ENCODE measurements at places on chromosomes 1 and 21. TPM values are rescaled to one million over a fixed set of nuclear protein-coding genes. Genes with fewer than 3 reads are reported as not detected.

LINGO4 gene
- 24.5 TPM for total RNA-seq

LCE3E gene
- total RNA-seq = not detected

ZNF496 gene
- 47.4 TPM for total RNA-seq

MAP3K21 gene
- not detected for total RNA-seq

CACNA1S gene
- 93.5 TPM for total RNA-seq

TEKT2 gene
- total RNA-seq = not detected

- no peaks in the 10 kb centered on the region for H3K36me3 ChIP-seq
- H3K27ac ChIP-seq = no peak overlapping the region
- H3K27me3 ChIP-seq = no peaks in the 10 kb centered on the region
- DNase-seq = no peak
Measured at GRCh38 chr1:169610858-169611257, 19.1 kb downstream of the SELP start.

DNA sequence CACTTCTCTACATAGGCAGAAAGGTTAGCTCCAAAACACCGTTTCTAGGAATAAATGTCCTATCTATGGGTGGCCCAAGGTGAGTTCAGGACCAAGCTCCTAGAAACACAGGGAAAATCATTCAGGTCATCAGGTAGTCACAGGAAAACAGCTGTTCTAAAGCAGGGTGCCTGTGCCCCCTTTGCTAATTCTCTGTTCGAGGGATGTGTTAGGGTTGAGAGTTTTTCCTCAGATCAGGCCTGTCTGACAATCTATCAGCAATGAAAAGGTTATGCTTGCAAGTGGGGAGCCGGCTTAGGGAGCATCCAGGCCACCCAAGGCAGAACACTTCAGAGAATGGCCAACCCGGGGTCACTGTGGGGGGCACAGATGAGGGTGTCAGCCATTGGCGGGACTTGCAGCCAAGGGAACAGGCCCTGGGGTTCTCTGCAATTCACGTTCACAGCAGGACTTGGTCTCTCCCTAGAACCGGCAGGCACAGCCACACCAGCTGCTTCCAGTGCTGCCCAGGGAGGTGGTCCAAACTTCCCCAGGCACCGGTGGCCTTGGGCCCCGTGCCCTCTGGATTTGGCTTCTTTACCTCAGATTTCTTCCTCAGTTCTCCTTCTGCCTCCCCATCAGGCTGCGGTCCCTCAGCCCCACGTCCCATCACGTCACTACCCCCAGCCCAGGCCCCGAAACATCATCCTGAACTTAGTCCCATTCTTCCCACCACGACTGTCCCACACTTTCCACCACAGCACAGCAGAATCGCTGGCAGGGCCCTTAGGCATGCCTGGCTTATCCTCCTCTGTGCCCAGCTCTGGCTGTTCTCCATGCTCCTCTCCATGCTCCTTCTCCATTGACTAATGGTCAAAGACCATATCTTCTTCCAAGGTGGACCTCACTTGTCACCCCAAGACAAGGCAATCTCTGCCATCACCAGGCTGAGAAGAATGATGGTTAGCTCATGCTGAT lies 11.0 kb downstream of the CD2 start:
- H3K4me3 ChIP-seq = no peak overlapping the region
- no peak overlapping the region for H3K27ac ChIP-seq
- no peaks in the 10 kb centered on the region for H3K36me3 ChIP-seq
- no peak for DNase-seq
- H3K27me3 ChIP-seq = no peaks in the 10 kb centered on the region
- H3K4me1 ChIP-seq = no peaks in the 10 kb centered on the region

DNA sequence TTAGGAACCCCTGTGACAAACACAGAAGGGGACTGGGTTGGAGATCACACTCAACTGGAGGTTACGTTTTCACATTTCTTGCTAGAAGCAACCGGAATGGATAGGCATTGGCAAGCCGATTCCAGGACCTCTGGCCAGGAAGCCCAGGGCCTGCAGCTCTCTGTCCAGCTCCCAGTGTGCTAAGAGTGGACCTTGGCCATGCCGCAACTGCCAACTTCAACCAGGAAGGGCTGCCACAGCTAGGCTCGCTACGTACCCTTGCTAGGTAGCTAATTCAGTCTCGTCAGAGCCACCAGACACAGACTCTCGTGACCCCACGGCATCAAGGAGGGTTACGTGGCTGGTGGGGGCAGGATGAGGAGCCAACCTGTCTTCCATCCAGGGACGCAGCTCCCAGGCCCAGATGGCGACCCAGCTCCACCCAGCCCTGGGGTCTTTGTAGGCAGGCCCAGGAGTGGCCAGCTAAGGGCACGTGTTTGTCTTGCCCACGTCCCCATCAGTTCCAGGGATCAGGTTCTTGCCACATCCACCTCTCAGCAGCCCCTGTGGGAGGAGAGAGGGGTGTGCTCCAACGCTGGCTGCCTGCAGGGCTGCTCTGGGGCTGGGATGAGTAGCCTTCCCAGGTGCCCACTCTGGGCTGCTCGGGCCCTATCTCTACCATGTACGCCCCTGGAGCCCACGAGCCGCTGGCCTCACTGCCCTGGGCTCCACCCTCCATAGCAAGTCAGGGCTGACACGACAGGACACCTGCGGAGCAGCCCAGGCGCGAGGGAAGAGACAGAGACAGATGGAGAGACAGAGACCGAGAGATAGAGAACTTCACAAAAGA lies 39.2 kb downstream of the UBE2G2 start:
- H3K27me3 ChIP-seq = no peaks in the 10 kb centered on the region
- no peak overlapping the region for H3K27ac ChIP-seq
- DNase-seq = no peak

GRCh38 chr1:82152356-82153271 lies 351.9 kb downstream of the ADGRL2 start:
- no peak for DNase-seq
- no peak overlapping the region for H3K27ac ChIP-seq
- no peaks in the 10 kb centered on the region for H3K27me3 ChIP-seq

GRCh38 chr1:89790592-89790991 lies 30.2 kb upstream of the LRRC8D start:
- no peaks in the 10 kb centered on the region for H3K4me1 ChIP-seq
- H3K27ac ChIP-seq = no peak overlapping the region
- no peaks in the 10 kb centered on the region for H3K27me3 ChIP-seq
- H3K4me3 ChIP-seq = no peak overlapping the region
- no peaks in the 10 kb centered on the region for H3K36me3 ChIP-seq

GRCh38 chr1:240435996-240436566 lies 175.9 kb downstream of the GREM2 start:
- H3K27me3 ChIP-seq = no peaks in the 10 kb centered on the region
- H3K36me3 ChIP-seq = no peaks in the 10 kb centered on the region
- DNase-seq = no peak
- no peak overlapping the region for H3K4me3 ChIP-seq
- no peaks in the 10 kb centered on the region for H3K4me1 ChIP-seq

DNA sequence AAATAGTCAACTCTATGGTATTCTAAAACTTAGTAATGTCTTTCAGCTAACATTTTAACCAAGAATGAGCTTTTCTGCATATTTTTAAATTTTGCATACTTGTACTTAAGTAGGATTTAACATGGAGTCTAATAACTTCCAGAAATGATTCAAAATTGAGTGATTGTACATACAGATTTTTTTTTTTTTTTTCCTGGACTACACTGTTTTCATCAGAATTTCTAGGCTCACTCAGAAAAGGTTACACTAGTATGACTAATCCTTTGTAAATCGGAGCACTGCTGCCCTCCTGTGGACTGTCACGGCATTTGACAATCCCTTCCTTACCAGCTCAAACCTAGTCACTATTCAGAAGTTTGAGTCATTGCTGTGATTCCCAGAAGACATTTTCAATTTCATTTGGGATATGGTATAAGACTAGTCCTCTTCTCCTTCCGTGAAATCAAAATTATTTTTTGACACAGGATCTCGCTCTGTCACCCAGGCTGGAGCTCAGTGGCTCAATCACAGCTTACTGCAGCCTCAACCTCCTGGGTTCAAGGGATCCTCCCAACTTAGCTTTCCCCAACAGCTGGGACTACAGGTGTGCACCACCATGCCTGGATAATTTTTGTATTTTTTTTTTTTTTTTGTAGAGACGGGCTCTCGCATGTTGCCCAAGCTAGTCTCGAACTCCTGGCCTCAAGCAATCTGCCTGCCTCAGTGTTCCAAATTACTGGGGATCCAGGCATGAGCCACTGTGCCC lies 45.5 kb downstream of the CD46 start:
- no peaks in the 10 kb centered on the region for H3K27me3 ChIP-seq
- H3K4me3 ChIP-seq = no peak overlapping the region
- DNase-seq = peak; percentile 87
- peak overlapping the region; percentile 76 for H3K27ac ChIP-seq

DNA sequence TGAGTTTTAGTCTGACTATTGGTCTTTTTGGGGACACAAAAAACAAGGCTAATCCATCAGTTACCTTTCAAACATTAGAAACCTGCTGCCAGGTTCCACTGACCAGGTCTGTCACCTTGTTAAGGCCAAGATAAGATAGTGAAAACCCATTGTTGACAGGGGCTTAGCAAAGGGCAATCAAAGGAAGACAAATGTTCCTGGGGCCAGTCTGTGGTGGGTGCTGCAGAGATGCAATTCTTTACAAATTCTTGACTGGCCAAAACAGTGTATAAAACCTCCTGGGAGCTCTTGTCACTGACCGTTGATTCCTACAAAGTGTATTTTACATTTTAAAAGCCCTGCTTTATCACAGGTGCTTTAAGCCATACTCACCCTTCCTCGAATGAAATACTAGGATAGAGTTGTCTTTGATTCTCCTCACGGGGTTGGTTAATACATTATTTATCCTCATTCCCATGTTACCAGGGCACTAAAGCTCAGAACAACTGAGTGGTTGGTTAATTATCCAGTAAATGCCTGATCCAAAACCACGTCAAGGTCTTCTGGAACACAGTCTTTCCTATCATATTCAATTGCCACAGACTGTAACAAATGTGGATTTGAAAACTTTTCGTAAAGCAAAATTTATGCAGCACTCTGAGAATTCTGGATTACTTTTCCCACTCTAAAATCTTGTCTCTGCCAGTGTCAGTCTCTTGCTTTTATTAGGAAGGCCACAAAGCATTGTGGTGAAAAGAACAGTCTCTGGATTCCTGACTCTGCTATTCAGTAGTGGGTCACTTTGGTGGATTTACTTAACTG lies 77.2 kb downstream of the NRIP1 start:
- H3K4me3 ChIP-seq = no peak overlapping the region
- H3K36me3 ChIP-seq = no peaks in the 10 kb centered on the region
- no peaks in the 10 kb centered on the region for H3K27me3 ChIP-seq
- H3K4me1 ChIP-seq = no peaks in the 10 kb centered on the region
- no peak for DNase-seq
- H3K27ac ChIP-seq = no peak overlapping the region

DNA sequence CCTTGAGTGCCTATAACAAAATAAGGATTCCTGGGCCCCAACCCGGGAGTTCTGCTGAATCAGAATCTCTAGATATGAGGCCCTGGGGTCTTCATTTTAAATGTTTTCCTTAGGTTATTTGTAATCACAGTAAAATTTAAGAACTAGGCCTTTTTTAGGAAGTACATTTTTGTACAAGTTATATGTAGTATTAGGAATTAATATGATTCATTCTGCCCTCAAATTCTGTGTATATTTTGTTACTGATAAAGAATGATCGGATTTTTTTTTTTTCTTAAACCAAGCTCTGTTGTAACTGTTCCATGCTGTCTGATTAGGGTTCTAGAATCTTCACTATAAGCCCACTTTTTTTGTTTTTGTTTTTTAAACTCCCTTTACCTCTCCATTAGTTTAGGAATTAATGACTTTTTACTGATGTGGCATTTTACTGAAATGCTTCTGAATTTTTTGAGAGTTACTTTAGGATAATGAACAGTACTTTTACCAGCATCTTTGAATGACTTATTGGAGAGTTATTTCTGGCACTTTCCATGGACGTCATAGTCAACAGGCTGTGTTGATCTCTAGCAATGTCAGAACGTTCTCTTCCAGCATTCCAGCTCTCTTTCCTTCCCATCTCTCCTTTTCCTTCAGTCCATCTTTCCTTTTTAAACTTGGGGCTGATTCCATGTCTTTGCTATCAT lies 48.3 kb downstream of the CLIC4 start:
- H3K4me1 ChIP-seq = peaks cover 22% of the 10 kb centered on the region
- no peak for DNase-seq
- no peaks in the 10 kb centered on the region for H3K36me3 ChIP-seq
- H3K27me3 ChIP-seq = no peaks in the 10 kb centered on the region
- no peak overlapping the region for H3K4me3 ChIP-seq
- peak overlapping the region; percentile 47 for H3K27ac ChIP-seq

DNA sequence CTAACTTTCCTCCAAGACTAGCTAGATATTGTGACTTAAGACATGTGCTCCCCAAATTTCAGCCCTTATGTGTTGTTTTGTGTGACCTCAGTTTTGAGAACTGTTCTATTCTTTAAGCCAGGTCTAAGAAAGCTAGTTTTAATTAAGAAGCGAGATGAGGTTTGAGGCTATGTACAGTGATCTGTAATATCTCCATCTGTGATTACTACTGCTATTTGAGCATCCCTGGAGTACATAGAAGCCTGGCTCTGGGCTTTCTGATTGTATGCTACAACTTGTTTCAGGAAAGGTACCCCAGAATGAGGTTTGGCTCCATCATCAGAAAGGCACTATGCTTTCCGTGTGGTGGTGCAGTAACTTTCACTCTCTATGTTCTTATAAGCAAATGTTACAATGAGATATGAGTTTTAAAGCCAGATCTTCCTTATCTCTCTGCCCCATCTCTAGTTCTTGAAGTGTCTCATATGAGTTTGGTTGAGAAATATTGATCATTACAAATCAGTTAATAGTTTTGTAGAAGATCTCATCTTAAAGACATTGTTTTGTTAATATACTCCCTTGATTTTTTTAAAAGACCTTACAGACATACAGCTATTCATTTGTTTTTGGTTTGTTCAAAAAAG lies 605 bp downstream of the RGS4 start:
- no peaks in the 10 kb centered on the region for H3K36me3 ChIP-seq
- no peaks in the 10 kb centered on the region for H3K4me1 ChIP-seq
- peak overlapping the region; percentile 45 for H3K4me3 ChIP-seq
- no peak for DNase-seq
- no peak overlapping the region for H3K27ac ChIP-seq

DNA sequence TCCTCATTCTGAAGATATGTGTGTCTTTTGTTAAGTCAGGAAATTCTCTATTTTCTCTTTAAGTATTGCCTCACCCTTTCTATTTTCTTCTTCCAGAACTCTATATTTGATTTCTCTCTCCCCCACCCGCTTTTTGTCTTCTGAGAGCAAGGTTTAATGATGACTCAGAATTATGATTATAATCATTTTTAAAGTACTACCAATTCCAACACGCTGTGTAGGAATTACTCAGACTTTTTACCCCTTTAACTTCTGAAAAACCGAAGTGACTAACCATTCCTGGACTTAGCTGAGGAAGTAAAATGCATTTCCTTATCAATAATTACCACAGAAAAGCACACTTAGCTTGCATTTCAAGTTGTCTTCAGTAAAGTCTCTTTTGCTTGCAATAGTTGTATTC lies 20.8 kb upstream of the SCYL3 start:
- H3K27ac ChIP-seq = no peak overlapping the region
- no peaks in the 10 kb centered on the region for H3K4me1 ChIP-seq
- DNase-seq = no peak
- no peak overlapping the region for H3K4me3 ChIP-seq

DNA sequence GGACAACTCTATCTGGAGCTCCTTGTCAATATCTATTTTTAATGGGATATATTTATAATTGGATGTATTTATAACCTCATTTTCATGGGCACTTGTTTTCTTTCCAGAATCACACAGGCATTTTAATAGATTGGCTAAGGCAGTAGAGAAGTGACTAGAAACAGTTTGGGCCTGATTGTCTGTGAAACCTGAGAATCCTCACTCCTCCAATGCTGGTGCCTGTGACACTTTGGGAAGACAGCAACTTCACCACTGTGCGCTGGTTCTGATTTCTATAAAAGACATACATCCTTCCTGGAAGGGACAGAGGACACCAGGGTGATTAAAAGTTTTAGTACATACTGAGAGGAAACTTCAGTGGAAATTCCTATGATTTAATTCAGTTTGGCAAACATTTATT lies 39.6 kb upstream of the RXRG start:
- H3K4me3 ChIP-seq = no peak overlapping the region
- no peak for DNase-seq
- H3K27ac ChIP-seq = peak overlapping the region; percentile 57
- H3K27me3 ChIP-seq = no peaks in the 10 kb centered on the region

All from gastrocnemius medialis (tissue), 4 donors.